ENCODE measurements at places on chromosomes 7 and 10.

- no peak for DNase-seq
Measured at GRCh38 chr10:8063935-8064334, 9.4 kb downstream of the GATA3 start.

- no peak for DNase-seq
Measured at GRCh38 chr7:114663502-114663901, 248.9 kb downstream of the FOXP2 start.

GRCh38 chr7:150340875-150341262 lies 560 bp downstream of the RARRES2 start:
- DNase-seq = no peak

GRCh38 chr10:91054325-91054724 lies 133.4 kb upstream of the ANKRD1 start:
- DNase-seq = no peak

DNA sequence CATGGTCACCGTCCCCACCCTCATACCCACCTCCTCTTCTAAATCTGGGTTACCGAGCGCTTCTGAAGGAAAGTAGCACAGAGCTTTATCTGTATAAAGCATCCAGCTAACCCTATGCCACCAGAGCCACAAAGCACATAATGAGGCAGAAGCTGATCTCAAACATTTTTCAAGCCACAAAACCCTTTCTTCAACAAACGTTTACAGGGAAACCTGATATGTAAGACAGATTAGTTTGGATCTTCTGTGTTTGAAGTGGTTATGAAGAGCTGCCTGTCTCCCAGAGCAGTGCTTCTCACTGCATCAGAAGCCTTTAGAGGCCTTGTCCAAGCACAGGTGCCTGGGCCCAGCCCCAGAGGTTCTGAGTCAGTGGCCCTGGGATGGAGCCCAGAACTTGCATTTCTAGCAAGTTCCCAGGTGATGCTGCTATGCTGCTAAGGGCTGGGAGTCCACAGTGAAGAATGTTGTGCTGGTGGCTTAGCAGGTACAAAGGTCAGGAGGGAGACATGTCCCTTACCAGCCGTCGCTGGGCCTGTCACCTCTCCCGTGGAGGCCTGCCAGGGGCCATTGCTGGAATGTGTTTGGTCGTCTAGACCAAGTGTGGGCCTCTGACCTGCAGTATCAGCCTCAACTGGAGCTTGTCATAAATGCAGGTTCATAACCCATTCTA lies 90.4 kb downstream of the TAF3 start:
- peak; percentile 26 for DNase-seq

GRCh38 chr10:31774928-31775650 lies 153.5 kb downstream of the ARHGAP12 start:
- no peak for DNase-seq

GRCh38 chr7:51606601-51607154 lies 290.1 kb upstream of the COBL start:
- no peak for DNase-seq

- no peak for DNase-seq
Measured at GRCh38 chr7:157719008-157719682, 382.3 kb downstream of the DNAJB6 start.

DNA sequence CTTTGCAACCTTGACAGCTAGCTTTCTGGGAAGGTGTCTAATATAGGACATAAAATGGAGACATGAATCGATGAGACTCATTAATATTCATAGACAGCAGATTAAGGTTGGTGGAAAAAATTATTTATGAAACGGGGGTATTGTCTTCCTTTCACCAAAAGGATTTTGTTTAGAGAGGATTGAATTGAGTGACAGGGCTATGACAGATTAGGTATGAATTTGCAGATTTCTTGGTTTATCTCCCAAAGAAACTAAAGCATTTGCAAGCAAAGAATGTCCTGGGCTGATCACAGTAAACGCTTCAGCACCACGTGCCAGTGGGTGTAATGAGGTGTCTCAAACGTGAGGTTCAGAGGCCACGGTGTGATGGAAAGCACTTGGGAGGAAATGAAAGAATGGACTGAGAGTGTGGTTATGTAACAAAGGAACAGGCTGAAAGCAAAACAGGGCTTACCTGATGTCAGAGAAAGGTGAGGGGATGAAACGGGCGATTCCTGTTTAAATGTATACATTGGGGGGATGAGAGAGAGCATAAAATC lies 329.2 kb upstream of the NPVF start:
- no peak for DNase-seq

DNA sequence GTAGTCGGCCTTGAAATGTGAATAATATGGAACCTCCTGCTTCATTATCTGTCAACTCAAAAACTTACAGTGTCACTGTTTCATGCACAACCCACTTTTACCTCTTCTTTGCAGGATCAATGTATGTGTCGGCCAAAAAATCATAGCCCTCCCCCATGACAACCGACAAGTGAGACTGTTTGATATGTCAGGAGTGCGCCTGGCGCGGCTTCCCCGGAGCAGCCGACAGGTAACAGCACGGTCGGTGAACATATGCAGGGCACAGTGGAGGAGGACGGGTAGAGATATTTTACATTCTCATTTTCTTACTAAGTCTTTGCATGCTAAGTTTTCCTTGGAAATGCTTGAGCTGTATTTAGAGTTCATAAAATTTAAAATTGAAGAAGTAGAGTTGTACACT lies 68.6 kb downstream of the WDR37 start:
- DNase-seq = peak; percentile 1

DNA sequence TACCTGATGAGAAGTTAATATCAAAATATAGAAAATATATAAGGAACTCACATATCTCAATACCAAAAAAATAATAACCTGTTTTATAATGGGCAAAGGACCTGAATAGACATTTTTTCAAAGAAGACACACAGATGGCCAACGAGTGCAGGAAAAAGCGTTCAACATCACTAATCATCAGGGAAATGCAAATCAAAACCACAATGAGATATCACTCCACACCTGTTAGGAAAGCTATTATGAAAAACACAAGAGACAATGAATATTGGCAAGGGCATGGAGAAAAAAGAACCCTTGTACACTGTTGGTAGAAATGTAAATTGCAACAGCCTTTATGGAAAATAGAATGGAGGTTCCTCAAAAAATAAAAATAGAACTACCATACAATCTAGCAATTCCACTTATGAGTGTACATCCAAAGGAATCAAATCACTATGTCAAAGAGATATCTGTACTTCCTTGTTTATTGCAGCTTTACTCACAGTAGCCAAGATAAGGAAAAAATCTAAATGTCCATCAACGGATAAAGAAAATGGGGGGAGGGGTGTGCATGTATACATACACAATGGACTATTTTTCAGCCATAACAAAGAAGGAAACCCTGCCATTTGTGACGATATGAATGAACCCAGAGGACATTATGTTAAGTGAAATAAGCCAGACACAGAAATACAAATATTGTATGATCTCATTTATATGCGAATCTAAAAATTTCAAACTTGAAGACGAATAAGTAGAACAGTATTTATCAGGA lies 3.6 kb upstream of the ALOX5 start:
- DNase-seq = no peak

DNA sequence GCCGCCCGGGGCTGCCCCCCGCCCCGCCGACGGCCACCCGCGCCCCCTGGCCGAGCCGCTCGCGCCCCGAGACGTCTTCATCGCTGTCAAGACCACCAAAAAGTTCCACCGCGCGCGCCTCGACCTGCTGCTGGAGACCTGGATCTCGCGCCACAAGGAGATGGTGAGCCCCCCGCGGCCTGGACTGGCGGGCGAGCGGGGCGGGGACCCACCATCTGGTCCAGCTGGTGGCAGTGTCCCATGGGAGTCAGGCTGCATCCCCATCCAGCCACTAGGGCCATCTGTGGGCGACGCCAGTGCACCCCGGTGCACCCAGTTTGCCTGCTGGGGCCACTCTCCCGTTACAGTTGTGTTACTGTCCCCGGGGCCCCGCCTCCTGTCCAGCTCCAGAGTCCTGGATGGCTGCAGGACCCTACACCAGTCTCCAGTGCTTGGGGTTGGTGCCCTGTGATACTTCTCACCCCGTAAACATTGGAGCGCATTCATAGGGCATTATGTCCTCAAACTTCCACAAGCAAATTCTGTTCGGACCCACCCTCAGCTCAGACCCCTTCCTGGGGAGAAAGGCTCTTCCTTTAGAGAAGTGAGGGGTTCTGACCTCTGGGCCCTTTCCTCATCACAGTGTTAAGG lies 672 bp downstream of the LFNG start:
- DNase-seq = no peak

GRCh38 chr7:1675036-1675671 lies 5.1 kb downstream of the ELFN1 start:
- peak; percentile 55 for DNase-seq

- peak; percentile 60 for DNase-seq
Measured at GRCh38 chr7:1742555-1743303, 72.7 kb downstream of the ELFN1 start.

- DNase-seq = no peak
Measured at GRCh38 chr10:3770611-3771110, 14.3 kb downstream of the KLF6 start.

DNA sequence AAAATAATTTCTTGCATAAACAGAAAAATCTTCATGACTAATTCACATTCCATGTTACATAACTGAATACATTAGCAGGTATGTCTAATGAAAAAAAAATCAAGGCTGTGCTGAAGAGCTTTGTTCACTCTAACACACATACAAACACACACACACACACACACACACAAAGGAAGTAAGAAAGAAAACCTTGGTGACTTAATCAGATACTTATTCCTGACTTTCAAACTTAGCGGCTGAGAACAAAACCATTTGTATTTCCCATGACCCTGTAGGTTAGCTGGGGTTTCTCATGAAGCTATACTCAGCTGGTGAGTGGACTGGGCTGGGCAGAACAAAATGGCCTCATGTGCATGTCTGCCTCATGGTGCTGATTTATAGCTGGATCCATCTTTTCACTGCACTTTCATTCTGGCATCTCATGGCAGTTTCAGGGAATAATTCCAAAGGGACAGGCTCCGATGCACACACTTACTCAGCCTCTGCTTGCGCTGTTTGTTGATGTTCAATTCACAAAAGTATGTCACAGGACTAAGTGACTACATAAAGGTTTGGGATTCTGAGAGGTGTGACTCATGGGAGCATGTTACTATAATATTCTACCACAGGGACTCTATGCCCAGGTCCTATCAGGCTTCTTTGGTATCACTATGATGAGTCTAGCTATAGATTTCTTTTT lies 161.2 kb downstream of the PCLO start:
- no peak for DNase-seq

DNA sequence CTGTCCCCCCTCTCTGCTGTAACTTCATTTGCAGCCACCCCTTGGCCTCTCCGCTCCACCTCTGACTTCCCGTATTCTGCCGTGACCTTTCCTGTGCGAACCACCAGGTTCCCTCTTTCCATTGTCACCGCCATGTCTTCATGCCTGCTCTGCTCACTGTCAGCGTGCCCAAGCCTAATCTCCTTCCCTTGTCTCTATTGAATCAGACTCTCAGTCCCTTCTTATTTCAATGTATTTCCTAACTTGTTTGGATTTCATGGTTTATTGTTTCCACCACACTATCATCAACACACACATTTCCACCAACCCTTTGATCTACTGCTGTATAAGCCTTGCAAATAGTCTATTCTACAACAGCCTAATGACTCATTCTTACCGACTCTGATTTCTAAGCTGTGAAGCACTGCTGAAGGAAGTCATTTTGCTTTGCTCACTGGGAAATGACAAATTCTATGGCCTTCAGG lies 30.0 kb upstream of the INHBA start:
- DNase-seq = no peak

- DNase-seq = no peak
Measured at GRCh38 chr7:32212321-32212720, 142.1 kb upstream of the PDE1C start.

- DNase-seq = no peak
Measured at GRCh38 chr7:116229366-116229765, 19.0 kb downstream of the TES start.

DNA sequence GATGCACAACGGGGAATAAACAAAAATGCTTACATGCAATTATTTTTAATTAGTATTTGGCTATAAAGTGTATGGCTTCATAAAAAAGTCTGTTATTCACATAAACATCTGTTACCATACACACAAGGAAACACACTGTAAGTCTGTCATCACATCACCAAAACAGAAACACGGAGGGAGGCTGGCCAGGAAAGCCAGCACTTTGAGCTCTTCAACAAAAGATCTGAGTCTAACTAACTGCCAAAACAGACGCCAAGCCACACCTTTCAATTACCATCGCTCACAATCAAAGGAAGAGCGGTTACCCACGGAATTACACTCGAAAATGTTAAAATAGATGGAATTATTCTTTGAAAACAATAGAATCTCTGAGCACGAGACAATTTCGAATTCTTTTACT lies 49.2 kb upstream of the MGMT start:
- DNase-seq = peak; percentile 52

DNA sequence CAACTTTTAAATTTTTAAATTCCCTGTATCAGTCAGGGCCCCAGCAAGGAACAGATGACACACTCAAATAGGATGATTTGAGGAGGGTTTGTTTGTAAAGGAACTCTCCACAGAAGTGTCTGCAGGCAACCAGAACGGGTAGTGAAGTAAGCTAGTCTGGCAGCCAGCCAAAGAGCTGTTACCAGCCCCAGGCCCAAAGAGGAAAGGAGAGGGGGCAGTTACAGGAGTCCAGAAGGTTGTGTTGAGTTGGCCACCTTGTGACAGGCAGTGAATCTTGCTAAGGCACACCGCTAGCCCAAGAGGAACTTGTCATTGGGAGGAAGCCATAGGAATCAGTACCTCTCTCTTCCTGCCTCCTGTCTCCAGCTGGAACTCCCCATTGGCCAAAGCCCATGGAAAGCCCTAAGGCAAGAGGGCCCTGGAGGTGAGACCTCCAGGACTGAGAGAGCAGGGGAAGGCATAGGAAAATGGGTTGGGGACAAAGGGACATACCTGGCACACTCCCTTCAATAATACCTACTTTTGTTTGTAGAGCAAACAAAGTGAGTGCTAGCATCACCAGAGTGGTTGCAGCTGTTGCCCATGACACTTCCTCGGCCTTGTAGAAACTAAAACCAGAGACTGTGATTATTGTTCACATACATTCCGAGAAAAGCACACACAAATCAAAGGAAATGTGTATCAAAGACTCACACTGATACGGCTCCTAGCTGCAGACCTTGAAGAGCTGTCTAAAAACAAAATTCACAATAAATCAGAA lies 25.4 kb upstream of the GATAD1 start:
- no peak for DNase-seq

DNA sequence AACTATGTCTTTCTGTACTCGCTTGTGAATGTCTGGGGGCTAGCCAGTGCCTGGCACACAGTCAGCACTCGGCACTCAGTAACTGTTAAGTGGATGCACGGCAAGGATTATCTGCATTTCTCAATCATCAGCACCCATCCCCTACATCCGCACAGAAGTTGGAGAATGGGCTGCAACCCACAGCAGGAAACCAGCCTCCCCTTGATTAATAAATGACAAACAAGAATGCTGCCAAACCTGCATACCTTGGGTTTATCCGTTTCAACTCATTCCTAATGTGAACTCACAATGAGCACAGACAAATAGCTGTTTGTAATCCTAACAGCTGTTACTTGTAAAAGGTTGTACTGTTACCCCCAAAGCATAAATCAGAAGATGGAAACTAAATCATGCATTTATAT lies 28.9 kb downstream of the PPP1R3C start:
- no peak for DNase-seq

DNA sequence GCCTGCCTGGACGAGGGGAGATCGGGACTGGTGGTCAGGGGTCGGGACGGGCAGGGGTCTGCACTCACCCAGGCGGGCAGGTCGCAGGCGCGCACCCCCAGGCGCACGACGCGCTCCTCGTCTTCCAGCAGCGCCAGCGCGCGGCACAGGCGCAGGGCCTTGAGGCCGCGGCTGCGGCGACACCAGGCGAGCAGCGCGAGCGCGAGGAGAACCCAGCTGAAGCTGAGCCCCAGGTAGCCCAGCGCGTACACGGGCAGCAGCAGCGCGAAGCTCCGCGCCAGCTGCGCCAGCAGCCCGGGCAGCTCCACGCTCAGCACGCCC lies 328 bp downstream of the ESYT2 start:
- no peak for DNase-seq
